Brain microvascular endothelial cell (primary cell): ENCODE measurements at places on chromosomes 16 and 17.

DNA sequence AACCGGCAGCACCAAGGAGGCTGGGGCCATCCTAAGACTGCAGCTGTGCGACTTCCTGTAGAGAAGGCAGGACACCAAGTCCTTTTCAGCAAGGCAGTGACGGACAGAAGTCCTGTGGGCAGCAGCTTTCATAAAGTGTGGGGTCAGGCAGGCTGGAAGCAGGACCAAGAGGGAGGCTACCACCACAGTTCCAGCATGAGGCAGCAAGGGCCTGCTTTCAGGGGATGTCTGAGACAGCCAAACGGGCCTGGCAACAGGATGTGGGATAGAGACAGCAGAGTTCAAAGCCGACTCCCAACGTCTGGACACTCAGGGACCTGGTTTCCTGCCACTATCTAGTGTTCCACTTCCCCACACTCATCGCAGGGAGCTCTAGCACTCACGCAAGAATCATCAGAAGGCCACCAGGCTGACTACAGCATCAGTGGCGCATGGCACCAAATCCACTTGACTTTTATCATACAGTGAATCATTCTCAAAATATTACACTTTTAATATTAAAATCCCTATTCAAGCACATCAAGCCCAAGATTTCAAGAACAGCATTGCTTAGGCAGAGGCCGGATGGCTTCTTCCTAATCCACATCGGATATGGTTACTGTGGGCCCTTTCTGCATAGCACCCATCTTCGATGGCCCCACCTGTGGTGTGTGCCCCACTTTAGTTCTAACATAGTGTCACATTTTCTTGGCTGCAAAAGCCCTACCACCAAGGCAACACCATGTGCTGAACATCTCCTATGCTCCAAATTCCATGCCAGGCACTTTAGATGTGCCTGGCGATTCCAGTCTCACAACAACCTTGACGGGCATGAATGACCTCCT is 5.2 kb downstream of the USP7 start:
- peak; percentile 84 for DNase-seq

DNA sequence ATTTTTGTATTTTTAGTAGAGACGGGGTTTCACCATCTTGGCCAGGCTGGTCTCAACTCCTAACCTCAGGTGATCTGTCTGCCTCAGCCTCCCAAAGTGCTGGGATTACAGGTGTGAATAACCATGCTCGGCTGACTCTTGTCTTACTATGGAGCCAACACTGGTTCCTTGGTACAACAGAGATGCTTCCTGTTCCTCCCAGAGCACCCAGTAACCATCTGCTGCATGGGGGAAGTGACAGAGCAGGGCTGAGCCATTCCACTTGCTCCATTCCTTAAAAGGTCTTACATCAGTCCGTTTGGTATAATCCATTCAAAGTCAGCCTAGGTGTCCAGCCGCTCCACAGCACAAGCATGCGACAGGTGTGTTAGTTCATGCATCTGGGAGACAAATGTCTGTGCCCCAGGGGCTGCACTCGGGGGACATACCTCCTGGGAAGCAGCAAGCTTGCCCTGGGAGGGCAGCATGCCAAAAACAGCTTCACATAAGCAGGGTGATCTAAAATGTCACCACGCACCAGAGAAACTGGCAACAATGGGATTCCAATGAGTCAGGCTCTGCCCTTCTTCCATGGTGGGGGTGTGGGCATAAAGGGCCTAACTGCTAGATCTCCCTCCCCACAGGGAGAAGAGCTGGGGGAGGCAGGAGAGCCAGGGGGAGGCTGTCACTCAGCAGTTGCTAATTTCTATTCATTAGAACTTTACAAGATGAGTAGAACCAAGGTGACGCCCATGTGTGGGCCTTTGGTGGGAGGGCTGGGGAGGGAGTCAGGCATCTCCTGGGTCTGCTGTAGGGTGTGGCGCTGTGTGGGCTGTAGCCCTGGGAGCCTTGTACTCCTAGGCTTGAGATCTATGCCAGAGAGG is 35.5 kb downstream of the PIPOX start:
- no peak for DNase-seq

DNA sequence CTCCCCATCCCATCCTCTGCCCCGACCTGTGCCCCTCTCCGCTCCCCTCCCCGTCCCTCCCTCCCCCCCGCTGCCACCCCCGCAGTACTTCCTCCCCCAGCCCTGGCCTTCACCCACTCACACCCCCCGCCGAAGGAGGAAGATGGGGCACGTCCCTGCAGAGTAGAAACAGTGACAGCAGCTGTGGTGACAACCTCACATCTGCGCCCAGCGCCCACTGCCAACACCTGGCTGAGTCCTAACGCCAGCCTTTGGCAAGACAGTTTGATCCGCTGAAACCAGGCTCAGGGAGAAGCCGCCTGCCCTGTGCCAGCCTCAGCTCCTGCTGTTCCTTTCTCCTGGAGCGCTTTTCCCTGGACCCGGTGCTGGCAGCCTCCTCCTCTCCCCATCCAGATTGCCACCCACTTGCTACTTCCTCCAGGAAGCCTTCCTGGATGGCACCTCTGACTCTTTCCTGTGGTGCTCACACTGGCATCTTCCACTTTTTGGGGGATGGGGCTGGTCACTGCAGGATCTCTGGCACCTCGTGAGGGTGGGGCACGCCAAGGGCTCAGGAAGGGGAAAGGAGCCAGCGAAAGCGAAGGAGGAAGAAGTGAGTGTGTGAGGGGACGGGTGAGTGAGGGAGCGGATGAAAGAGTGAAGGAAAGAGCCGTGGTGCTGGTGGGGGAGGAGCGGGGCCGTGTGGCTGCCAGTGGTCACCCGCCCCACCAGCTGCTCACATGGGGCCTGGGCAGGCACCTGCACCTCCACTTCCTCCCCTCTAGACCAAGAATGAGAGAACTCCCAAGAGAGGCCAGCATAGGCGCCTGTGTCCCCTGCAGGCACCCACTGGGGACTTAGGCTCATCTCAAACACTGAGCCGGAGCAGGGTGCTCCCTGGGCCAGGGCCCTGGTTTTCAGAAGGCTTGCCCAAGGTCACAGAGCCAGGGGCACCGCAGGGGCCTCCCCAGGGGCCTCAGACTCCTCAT is 27.0 kb downstream of the ZFPM1 start:
- no peak for DNase-seq

- DNase-seq, result no peak
Measured at GRCh38 chr17:18361837-18362697, 1.3 kb downstream of the SHMT1 start.

- DNase-seq, result peak; percentile 79
Measured at GRCh38 chr16:15996432-15997109, 47.2 kb downstream of the ABCC1 start.
